ENCODE measurements at places on chromosomes 6 and 20.

GRCh38 chr6:108730635-108731515 is 117.3 kb upstream of the ARMC2 start:
- no peak for DNase-seq

GRCh38 chr6:111971866-111972532 is 81.9 kb upstream of the CCN6 start:
- DNase-seq: peak; percentile 64

DNA sequence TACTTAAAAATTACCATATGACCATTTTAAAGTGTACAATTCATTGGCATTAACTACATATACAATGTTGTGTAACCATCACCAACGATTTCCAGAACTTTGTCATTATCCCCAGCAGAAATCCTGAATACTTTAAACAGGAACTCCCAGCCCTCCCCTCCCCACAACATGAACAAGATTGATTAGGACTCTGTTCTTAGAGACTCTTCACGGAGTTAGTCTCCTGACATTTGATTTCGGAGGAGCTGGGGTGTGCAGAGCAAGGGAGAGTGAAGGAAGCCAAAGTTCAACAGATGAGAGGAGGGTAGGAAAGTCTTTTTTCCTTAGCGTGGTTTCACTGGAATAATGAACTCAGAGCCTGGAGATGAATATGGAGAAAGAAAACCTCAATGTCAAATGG is 17.2 kb upstream of the QKI start:
- DNase-seq: no peak

DNA sequence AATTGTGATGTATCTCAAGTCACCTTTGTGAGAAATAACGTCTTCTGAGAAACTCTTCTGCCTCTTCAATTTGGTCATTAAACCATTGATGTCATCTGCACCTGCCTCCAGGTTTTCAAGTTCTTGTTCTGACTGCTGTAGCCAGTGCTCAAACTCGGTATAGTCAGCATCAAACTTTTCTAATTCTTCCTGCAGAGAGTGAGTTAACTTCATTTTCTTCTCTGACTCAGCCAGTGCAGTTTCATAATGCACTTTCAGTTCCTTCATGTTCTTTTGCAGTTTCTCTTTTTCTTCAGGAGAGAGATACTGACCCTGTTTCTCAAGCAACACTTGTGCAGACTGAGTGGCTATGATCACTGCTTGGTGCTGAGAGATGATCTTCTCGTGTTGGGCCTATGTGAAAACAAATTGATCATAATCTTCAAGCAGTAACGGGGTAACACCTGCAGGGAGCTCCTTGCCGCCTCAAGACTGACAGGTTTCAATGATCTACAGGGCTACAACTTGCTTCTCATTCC is 48.8 kb downstream of the DST start:
- no peak for DNase-seq

- no peak for DNase-seq
These were observed 17.1 kb upstream of the BEND3 start for GRCh38 chr6:107132330-107132954.

DNA sequence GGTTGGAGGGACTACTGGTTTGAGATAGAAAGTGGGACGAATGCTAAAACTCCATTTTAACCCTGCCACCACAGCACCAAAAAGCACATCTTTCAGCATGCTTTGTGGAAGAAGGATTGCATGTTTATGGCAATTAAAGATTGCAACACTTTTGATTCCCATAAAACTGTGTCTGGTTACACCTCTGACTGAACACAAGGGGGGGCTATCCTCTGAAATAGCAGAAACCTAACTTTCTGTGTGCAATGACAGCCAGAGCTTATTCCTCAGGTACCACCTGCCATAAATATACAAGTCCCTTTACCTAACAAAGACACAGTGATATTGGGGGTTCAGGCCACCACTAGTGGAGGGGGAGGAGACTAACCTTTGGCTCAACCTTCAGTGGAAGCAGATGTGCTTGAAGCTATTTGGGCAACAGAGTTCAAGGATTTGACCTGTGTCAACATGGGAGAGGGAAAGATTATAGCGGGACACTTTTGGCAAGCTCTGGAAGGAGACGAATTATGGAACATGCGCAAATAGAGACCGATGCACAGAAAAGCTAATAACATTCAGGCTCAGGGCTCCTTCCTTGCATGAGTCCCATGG is 9.6 kb upstream of the PLG start:
- no peak for DNase-seq

- DNase-seq: no peak
These were observed 128.9 kb upstream of the ZNF184 start for GRCh38 chr6:27601668-27602254.
